Activated CD8-positive, alpha-beta memory T cell treated with anti-CD3 and anti-CD28 coated beads for 1 hour (primary cell): ENCODE measurements at places on chromosomes 7 and 10.

DNA sequence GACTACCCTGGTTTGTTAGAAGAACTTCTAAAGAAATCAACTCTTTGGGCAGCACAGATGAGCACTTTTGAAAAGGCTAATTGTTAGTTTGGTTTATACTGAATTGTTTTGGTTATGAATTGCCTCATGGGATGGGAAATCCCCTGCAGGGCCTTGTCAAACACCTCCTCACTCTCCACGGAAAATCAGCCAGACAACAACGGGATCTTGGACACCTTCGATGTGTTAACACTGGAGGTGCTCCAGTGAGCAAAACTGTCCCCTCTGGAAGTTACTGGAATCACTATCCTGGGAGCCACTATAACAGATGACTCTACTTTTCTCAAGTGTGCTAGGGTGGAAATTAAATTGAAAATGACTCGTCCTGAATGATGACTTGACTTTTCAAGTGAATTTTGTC, 38.7 kb downstream of the CDK6 start:
- DNase-seq: no peak

GRCh38 chr10:73509695-73510094, 13.9 kb upstream of the PPP3CB start:
- no peak for DNase-seq

GRCh38 chr10:74026428-74027015, 28.6 kb downstream of the VCL start:
- no peak for DNase-seq

DNA sequence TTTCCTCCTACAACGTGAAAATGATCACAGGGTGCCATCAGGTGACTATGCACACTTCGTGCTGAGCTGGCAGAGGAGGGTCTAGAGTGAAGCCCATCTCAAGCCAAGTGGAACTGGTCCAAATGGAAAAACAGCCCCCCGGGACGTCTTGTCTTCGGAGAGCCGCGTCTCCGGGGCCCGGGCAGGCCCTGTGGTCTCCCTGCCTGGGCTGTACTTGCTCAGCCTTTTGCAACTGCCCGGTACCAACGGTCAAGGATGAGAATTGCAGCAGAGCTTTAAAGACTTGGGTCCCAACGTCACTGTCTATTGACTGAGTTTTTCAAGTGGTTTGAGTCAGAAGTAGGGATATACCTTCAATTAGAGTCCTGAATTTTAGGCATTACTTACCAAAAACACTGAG, 315.5 kb downstream of the PTPRN2 start:
- DNase-seq: no peak

DNA sequence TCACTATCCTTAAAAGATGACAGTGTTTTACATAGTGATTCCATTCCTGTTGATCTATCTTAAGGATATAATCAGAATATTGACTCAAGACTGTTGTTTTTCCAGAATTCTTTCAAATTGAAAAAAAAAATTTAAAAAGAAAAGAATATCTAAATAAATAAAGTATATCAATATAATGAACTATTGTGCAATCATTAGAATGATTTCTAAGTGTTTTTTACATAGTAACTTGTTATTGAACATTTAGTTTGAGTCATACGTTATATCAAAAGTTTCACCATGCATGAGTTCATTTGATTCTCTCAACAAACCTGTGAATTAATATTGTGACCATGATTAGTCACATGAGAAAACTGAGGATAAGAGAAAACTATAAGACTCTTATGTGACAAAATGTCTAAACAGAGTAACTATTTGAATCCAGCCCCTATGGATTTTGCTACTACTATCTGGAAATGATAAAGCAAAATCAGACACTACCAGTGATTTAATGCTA, 46.1 kb downstream of the KLF6 start:
- no peak for DNase-seq

GRCh38 chr10:22314852-22315251, 1.3 kb upstream of the COMMD3 start:
- no peak for DNase-seq

GRCh38 chr10:64261676-64262075, 740.5 kb downstream of the REEP3 start:
- no peak for DNase-seq

- DNase-seq: no peak
These were observed 784.5 kb upstream of the IGFBP3 start for GRCh38 chr7:46705386-46706255.

DNA sequence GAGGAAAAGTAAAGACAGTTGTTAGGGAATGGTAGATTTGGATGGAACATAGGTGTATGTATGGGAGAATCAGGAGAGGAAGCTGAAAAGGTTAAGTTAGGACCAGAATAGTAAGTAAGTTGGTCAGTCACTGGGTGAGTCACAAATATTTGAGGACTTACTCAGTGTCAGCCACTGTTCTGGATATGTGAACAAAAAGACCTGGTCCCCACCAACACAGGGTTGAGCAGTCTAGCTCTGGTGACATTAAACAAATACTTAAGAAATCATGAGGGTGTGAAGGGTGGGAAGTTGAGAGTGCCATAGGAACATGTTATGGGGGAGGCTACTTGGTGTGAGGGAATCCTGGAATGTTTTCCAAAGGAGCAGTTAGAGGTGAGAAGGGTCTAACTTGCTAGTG, 246.9 kb downstream of the PTEN start:
- no peak for DNase-seq
